ENCODE measurements at places on chromosomes 11 and 22.

DNA sequence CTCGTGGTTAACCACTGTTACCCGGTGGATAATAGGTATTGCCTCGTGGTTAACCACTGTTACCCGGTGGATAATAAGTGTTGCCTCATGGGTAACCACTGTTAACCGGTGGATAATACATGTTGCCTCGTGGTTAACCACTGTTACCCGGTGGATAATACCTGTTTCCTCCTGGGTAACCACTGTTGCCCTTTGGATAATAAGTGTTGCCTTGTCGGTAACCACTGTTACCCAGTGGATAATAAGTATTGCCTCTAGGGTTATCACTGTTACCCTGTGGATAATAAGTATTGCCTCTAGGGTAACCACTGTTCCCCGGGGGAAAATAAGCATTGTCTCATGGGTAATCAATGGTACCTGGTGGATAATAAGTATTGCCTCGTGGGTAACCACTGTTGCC, 15.0 kb upstream of the NXPE4 start:
- no peak for DNase-seq

DNA sequence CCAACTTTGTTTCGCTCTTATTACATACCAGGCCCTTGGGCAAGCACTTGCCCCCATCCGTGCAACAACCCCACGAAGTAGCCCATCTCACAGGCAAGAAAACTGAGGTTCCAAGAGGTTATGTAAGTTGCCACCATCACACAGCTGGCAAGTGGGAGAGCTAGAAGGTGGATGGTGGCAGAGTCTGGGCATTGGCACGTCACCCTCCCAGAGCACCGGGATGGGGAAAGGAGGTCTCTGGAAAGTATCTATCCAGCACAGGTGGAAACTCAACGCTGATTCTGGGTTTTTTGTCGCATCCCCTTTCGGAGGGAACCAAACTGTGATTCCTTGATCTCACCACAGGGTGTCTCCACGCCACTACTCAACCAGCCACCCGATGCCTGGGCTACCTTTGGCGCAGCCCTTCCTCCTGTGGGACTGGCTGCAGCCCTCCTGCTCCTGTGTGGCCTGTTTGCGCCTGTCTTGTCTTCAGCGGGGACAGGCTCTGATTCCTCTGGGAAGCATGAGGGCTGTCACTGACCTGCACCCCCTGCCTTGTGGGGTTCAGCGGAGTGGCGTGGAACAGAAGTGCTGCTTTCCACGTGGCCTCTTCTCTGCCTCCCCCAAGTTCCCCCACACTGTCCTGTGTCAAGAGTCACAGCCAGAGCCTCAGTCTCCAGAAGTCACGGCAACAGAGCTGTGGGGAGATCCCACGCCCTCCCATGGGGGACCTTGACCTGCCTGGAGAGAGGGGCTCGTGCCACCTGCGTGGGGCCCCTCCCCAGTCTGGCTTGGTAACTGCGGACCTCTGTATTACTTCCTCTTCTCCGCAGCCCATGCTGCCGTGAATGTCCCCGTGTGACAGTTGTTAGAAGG, 34.4 kb upstream of the TRIM29 start:
- DNase-seq: no peak

DNA sequence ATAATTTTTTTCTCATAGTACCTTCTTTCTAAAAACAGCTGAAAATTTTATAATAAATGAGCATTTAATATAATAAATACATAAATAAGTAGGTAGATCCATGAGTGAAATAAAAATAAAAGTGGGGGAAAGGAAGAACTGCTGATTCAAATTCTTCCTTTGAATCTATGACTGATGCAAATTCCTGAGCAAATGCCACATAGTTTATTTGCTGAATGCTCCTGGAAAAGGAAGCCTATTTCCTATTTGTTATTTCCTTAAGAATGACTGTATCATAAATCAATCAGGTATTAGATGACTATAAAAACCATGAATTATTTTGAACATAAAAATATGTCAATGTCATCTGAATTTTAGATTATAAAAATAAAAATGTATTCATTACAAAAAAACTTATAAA, 16.6 kb downstream of the BTBD10 start:
- no peak for DNase-seq

DNA sequence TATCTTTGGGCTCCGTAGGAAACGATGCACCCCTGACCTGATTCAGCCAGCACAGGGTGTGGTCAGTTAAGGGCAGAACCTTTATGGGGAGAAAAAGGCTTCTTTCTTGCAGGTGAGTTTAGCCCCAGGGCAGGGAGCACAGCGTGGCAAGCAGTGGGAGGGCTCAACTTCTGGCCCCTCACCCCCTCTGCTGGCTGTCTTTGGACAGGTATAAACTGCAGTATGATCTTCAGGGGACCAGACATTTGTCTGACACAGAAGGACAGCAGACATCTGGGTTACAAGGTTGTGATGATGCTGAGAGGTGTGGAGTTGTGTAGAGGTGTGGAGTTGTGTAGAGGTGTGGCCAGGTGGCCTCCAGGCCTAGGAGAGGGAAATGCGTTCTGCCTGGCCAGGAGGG, 324.0 kb upstream of the PLET1 start:
- no peak for DNase-seq

DNA sequence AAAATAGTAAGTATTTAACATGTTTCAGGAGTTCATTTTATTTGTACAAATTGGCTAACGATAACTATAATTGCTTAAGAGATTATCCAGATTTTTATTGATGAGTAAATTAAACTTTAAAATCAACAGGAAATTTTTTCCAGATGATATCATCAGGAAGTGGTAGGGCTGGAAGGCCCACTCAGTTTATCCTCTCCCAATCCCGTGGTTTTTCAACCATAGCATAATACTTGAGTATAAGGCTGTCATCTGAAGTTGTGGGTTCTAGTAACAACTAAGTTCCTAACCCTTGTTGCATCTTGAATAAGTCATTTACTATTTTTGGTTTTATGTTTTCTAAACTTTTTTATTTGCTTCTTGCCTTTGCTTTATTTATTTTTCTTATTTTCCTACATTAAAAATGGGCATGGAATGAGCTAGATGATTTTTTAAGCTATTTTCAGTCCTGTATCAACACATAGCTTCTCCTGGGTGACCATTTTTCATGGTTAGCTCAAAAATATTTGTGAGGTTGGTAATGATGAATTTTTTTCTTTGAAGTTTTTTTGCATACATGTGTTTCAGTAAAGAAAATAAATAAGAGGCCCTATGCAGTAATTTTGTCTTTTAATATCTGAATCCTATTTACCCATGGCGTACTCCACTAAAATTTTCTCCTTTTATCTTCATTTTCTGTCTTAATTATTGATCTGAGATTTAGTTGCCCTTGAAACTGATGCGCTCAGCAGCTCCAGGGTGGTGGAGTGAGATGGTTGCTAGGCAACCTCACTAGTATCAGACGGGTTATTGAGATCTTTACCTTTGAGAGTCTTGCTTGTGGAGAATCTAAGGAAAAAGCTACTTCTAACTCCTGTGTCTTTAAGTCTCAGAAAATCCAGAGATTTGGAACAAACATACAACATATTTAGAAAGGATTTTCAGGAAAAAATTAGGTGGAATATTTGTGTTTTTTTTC, 452.0 kb upstream of the CCDC179 start:
- DNase-seq: no peak

DNA sequence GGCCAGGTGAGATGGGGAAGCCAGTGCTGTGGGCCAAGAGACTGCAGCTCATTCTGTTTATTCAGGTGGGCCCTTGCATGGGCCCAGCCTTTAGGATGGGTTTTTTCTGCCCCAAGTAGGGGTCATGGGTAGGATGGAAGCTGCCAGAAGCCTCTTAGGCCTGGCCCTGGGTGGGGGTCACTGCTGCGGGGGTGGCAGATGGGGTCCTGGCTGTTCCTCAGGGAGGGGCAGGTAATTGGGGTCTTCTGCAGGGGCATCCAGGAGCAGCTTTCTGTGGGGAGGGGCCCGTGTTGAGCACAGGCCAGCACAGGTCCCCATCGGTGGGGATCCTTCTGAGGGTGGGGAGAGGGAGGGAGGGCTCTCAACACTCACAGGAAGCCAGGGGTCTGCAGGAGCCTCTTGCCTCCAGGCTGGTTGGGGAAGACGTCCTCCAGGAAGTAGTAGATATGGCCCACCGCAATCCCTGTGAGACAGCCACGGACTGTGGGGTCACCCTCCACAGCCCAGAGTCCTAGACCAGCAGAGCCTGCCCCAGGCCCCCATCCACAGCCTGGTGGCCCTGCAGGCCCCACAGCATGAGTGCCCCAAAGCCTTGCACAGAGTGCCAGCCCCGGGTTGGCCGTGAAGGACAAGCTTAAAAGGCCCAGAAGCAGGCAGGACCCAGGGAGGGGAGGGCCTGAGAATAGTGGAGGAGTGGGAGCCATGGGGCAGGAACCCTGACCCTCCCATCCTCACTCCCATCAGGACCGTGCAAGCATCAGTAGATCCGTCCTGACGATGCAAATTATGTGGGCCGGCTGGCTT, 1.9 kb downstream of the DERL3 start:
- no peak for DNase-seq

GRCh38 chr11:74468058-74468457, 709 bp upstream of the KCNE3 start:
- DNase-seq: no peak

- DNase-seq: no peak
Measured at GRCh38 chr11:12009617-12010321, 1.3 kb upstream of the DKK3 start.

DNA sequence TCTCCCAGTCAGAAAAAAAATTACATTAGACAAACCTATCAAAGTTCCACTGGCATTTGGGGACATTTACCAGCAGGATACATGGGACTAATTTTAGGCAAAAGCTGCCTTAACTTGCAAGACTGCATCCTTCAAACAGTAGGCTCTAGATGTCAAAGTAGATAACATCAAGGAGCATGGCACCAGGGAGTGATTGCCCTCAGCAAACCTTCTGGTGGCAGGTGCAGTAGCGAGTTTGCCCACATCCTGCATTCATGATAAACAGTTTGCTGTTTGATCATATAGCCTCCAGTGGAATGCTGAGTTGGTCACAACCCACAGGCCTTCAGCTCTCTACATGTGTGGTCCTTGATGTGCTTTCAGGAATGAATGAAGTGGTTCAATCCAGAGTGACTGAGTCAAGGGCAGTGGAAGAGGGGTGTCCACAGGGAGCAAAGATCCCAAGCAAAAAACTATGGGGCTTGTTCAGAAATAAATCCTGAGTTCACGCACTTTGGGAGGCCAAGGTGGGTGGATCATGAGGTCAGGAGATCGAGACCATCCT, 12.0 kb downstream of the SCGB1D2 start:
- no peak for DNase-seq

GRCh38 chr11:111312076-111312475, 13.7 kb downstream of the POU2AF3 start:
- no peak for DNase-seq
